ENCODE measurements at places on chromosomes 1 and 21.

- no peak for DNase-seq
These were observed 56.3 kb downstream of the TNFSF4 start for GRCh38 chr1:173150795-173151194.

DNA sequence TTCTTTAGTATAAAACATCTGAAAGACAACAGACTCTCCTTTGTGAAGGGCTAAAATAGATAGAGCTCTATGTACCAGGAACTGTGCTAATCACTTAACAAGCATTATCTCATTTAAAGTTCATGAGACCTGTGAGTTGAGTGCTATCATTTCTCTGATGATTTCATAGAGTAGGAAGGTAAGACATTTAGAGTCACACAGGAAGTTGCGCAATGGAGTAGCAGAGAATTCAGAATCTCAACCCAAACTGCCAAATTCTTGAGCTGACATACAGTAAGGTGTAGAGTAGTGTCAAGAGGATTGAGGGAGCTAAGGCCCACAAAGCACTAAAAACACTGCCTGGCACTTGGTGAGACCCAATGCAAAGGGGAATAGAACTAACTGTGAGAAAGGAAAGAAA, 384.3 kb downstream of the NTNG1 start:
- no peak for DNase-seq

DNA sequence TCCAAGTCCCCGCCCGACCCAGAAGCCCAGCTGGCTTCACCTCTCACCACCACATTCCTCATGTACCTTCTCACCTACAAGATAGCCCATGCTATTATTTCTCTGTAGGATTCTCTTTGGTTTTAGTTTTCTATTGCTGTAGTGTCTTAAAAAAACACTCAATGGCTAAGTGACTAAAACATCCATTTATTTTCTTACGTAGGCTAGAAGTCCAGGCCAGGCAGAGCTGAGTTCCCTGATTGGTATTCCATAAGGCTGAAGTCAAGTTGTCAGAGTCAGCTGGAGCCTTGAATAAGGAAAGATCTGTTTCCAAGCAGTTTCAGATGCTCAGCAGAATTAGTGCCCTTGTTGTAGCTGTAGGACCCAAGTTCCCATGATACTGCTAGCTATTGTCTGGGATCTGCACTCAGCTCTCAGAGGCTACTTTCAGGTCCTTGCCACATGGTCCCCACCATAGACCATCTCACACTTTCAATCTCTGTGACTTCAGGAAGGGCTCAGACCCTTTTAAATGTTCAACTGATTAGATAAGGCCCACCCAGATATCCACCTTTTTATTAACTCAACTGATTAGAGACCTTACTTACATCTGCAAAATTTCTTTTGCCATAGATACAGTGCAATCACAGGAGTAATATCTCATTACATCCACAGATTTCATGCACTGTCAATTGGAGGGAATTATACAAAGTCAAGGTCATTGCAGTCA, 371.0 kb downstream of the TGFB2 start:
- DNase-seq: no peak

GRCh38 chr1:115677565-115677964, 35.8 kb downstream of the VANGL1 start:
- no peak for DNase-seq

- DNase-seq: no peak
These were observed 220.0 kb downstream of the TM2D1 start for GRCh38 chr1:61504852-61505390.
